Epithelial cell of proximal tubule (primary cell): ENCODE measurements at places on chromosomes 2 and 18. TPM values are rescaled to one million over a fixed set of nuclear protein-coding genes. Genes with fewer than 3 reads are reported as not detected.

The PRKAG3 gene
- total RNA-seq, result not detected in 2 replicates

- DNase-seq, result no peak
Measured at GRCh38 chr2:31327505-31327904, 87.0 kb downstream of the XDH start.

- DNase-seq, result no peak
Measured at GRCh38 chr18:50629148-50629631, 69.3 kb downstream of the MAPK4 start.

- no peak for DNase-seq
Measured at GRCh38 chr18:23307567-23308295, 145.4 kb upstream of the RIOK3 start.

DNA sequence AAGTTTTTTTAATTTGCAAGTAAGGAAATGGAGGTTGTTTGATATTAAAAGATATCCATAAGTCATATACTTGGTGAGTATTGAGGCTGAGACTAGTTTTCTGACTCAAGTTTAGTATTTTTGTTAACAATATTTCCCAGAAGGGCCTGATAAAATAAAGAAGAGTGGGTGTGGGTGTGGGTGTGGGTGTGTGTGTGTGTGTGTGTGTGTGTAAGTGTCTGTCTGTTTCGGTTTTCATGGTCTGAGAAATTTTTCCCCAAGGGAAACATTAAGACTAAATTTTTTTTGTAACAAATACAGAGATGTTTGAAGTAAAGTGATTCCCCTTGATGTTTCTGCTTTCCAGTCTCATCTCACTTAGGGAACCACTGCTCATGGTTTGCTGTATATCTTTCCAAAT is 36.5 kb downstream of the PPM1B start:
- no peak for DNase-seq
